ENCODE measurements at places on chromosomes 5 and 9. TPM values are rescaled to one million over a fixed set of nuclear protein-coding genes. Genes with fewer than 3 reads are reported as not detected.

GRCh38 chr5:155056644-155057269 is 43.2 kb downstream of the KIF4B start:
- no peak overlapping the region for H3K4me3 ChIP-seq
- peaks cover 7% of the 10 kb centered on the region for H3K4me1 ChIP-seq
- no peaks in the 10 kb centered on the region for H3K36me3 ChIP-seq
- no peak overlapping the region for H3K27ac ChIP-seq

DNA sequence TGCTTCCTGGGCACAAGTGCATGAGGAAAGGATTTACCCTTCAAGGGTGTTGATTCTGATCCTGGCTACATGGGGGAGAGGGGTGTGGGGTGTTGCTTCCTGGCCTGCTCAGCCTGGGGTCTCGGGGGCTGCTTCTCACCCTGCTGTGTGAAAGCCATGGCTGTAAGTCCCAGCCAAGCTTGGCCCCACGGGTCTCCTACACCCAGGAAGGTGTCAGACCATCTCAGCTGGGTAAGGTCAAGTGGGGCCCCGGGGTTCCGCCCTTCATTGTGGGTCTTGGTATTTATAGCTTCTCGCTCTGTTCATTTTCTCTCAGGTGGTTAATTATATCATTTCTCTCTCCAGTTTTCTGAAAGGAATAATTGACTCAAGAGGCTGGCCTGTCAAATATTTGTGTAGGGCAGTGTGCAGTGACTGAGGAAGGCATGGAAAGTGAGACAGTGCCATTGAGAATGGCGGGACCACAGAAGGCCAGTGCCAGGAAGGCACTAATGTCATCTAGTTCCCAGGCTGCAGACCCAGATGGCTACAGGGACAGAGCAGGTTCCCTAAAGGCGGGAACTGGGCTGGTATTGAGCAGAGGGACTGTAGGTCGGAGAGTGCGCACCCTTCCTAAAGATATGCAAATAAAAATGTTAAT is 126.0 kb downstream of the FOXD1 start:
- no peak overlapping the region for H3K4me3 ChIP-seq
- H3K4me1 ChIP-seq: peaks cover 4% of the 10 kb centered on the region
- no peak for DNase-seq
- H3K27ac ChIP-seq: no peak overlapping the region

DNA sequence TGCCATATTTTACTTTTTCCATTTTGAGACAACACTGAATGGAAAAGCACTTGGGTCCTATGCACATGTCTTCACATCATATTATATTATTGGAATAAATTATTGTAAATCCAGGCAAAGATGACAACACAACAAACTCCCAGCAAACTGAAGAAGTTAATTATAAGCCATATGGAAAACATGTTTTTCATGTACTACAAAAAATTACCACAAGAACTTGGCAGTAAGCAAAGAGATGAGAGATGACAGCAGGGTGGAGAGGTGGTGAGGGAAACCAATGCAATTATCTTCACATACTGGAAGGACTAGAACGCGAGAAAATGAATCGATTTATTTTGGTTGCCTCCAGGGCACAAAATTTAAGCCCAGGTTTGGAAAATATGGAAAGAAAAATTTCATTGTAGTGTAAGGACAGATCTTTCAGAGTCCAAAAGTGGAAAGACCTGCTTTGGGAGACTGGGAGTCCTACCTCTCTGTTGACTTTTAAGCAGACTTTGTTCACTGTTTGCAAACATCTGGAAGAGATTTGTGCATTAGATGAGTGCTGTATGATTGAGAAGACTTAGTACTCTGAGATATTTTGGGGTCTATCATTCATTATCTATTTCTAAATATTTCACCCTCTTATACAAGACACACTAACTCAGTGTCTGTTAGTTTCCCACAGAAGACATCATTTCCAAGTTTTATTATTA is 138.0 kb downstream of the TMEM232 start:
- H3K4me3 ChIP-seq: no peak overlapping the region
- H3K27me3 ChIP-seq: no peaks in the 10 kb centered on the region
- no peaks in the 10 kb centered on the region for H3K36me3 ChIP-seq
- H3K4me1 ChIP-seq: no peaks in the 10 kb centered on the region
- DNase-seq: no peak

- H3K4me3 ChIP-seq: no peak overlapping the region
- no peaks in the 10 kb centered on the region for H3K36me3 ChIP-seq
- no peaks in the 10 kb centered on the region for H3K27me3 ChIP-seq
- no peak overlapping the region for H3K27ac ChIP-seq
Measured at GRCh38 chr9:115192835-115193525, 75.0 kb upstream of the TNC start.

- H3K36me3 ChIP-seq: no peaks in the 10 kb centered on the region
- DNase-seq: no peak
- H3K4me3 ChIP-seq: no peak overlapping the region
- H3K4me1 ChIP-seq: no peaks in the 10 kb centered on the region
Measured at GRCh38 chr5:151214614-151215545, 9.0 kb downstream of the CCDC69 start.

DNA sequence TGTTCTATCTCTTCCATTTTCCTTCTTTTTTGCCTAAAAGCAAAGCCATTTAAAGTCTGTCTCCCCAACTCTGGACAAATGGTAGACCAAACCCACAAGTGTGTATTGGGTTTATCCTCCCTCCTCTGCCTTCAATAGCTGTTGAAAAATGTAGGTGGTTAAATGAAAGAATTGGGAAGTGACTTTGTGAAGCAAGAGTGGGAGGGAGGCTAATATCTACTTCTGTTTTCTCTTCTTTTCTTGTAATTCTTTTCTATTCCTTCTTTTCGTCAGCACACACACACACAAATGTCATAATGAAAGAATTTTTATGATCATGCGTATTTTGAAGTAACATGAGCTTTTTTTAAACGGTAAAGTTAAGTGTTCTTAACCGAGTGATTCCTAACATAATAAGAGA is 3.8 kb downstream of the CCDC152 start:
- no peaks in the 10 kb centered on the region for H3K4me1 ChIP-seq
- H3K4me3 ChIP-seq: no peak overlapping the region
- no peak overlapping the region for H3K27ac ChIP-seq
- no peaks in the 10 kb centered on the region for H3K27me3 ChIP-seq

DNA sequence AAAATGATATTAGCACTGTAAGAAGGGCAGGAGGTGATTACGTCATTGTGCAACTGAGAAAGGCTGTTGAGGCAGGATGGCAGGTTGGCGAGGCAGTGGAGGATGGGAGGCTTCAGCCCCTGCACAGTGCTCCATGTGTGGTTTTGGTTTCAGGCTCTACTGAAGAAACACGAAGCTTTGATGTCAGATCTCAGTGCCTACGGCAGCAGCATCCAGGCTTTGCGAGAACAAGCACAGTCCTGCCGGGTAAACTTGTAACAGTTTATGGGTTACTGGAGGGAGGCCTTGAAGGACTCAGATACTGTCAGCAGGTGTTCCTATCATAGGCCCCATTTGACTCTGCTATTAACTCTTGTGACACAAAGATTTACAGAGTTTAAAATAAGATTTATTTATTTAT is 35.1 kb downstream of the SPTAN1 start:
- no peak overlapping the region for H3K27ac ChIP-seq
- H3K36me3 ChIP-seq: peaks cover 35% of the 10 kb centered on the region
- H3K27me3 ChIP-seq: no peaks in the 10 kb centered on the region
- no peaks in the 10 kb centered on the region for H3K4me1 ChIP-seq

DNA sequence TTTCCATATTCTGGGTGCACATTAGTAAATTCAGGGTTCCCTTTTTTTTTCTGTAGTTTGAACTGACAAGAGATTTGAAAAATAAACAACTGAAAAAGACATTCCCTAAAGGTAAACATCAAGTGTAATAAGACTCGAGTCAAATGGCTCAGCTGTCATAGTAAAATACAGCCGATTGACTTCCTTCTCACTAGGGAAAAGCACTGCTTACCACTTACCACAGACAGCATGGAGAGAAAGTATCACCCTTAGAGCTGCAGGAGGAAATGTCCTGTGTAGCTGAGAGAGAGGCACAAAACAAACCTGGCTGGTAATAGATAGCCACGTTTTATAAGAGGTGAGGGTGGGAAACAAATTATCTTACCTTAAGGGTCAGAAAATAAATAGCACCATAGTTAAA is 12.1 kb upstream of the DMAC1 start:
- no peak overlapping the region for H3K4me3 ChIP-seq
- H3K27ac ChIP-seq: no peak overlapping the region
- no peaks in the 10 kb centered on the region for H3K36me3 ChIP-seq
- H3K27me3 ChIP-seq: no peaks in the 10 kb centered on the region

SV2C gene
- 0.24 TPM for total RNA-seq

FSD1L gene
- total RNA-seq: 6.2 TPM

MLANA gene
- total RNA-seq: not detected
